ENCODE measurements at places on chromosomes 7 and 10.
A peak's percentile ranks its signal among the peaks of the same experiment; 100 is the strongest.

DNA sequence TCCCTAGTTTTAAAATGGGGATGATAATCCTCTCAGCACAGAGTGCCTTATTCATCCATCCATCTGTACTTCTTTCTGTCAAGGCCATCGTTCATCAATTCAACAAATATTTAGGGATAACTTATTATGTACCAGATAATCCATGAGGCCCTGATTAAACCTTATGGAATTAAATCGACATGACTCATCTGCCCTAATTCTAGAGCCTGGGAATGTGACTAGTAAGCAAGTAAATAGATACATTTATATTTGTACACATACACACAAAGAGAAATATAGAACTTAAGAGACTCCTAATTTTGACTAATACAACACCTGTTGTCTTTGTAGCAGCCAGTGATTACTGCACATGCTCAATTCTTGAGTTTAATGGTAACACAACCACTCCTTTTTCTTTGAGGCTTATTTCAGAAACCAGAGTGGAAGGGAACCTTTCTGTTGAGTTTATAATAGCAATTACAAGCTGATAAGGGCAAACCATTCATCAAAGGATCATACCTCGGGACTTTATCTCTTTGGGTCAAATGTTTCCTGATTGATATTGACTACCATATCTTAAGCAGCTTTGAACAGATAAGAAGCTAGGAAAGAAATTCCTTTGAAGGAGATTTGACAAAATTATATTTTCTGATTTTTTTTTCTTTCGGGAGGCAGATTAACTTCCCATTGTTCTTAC, 122.7 kb downstream of the ARID5B start:
- DNase-seq = no peak

- DNase-seq = no peak
Measured at GRCh38 chr7:142025896-142026295, 30.2 kb downstream of the MGAM start.

DNA sequence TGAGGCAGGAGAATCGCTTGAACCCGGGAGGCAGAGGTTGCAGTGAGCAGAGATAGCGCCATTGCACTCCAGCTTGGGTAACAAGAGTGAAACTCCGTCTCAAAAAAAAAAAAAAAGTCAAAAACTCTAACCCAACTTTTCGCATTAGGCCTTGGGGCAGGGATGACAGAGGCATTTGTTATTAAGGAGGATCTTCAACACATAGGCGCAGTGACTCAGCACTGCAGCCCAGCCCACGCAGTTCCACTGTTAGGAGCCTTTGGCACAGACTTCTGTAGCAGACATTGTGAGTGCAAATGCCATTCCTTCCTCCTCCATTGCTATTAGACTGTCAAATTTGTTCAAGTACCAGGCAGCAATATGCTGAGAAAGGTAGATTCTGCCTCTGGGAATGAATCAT, 43.1 kb upstream of the KLHL7 start:
- peak; percentile 11 for DNase-seq

GRCh38 chr10:129279446-129280154, 187.4 kb upstream of the MGMT start:
- DNase-seq = no peak

DNA sequence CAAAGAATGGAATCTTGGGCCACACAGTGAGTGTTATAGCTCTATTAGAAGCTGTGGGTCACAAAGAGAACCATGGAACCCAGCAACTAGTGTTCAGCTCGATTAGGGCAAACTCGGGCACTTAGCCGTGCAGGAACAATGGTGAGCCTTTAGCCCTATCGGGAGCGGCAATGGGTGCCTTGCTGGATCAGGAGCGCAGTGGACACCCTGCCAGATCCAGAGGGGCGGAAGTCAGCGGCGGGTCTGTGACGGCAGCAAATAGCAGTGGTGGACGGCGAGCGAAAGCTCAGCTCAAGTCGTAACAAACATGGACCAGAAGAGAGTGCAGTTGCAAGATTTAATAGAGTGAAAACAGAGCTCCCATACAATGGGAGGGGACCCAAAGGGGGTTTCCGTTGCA, 43.9 kb upstream of the NRG3 start:
- no peak for DNase-seq

DNA sequence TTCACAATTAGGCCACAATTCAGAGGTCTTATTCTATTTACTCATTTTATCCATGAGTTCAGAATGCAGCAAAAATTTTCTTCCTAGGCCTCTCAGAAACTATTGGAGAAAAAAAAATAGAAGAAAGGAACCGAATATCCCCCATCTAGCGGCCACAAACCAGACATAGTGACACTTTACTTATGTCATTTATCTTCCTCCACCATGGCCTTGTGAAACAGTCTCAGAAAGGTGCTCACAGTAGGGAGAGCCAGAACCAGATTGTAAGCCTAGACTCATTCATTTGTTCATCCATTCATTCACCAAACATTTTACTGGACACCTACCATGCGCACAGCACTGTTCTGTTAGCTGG, 16.0 kb downstream of the CREB3L2 start:
- DNase-seq = no peak

GRCh38 chr7:4784799-4785198, 9.4 kb downstream of the AP5Z1 start:
- DNase-seq = no peak

DNA sequence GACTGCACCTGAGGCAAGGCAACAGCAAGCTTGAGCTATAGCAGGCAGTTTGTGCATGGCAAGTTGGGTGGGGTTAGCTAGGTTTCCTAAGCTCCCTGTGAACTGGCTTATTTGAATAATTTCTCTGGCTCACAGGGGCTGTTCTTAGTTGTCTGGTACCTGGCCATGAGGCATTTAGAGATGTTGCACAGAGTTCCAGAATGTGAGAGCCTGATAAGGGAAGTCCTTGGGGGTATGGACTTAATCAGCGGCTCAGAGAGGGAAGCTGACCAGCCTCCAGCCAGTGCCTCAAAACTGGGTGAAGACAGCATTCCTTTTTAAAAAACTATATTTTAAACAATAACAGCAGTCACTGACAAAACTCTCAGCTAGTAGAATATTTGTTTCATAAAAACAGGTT, 307.4 kb downstream of the FZD1 start:
- DNase-seq = no peak

- no peak for DNase-seq
Measured at GRCh38 chr7:4794591-4795350, 19.3 kb downstream of the AP5Z1 start.

All from hepatic stellate cell (primary cell).